Stimulated activated CD8-positive, alpha-beta memory T cell treated with anti-CD3 and anti-CD28 coated beads, Interleukin-7, amount 100 ng/mL, for 1 hour (primary cell): ENCODE measurements at places on chromosomes 11 and 22.

DNA sequence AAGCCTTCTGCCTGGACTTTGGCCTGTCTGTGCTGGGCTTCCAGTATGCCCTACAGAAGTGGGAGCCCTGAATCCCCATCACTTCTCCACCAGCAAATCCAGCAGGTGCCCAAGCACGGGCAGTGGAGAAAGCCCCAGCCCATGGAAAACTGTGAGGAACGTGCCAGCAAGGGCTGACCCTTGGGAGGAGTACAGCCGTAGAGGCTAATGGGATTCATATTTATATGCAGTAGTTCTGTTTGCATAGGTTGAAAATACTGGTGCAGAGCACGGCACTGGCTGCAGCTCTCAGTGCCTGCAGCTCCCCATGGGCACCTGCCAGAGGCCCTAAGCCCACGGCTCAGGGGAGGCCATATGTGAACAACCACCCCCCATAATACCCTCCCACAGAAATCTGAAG lies 10.1 kb downstream of the NAGA start:
- DNase-seq, result no peak

DNA sequence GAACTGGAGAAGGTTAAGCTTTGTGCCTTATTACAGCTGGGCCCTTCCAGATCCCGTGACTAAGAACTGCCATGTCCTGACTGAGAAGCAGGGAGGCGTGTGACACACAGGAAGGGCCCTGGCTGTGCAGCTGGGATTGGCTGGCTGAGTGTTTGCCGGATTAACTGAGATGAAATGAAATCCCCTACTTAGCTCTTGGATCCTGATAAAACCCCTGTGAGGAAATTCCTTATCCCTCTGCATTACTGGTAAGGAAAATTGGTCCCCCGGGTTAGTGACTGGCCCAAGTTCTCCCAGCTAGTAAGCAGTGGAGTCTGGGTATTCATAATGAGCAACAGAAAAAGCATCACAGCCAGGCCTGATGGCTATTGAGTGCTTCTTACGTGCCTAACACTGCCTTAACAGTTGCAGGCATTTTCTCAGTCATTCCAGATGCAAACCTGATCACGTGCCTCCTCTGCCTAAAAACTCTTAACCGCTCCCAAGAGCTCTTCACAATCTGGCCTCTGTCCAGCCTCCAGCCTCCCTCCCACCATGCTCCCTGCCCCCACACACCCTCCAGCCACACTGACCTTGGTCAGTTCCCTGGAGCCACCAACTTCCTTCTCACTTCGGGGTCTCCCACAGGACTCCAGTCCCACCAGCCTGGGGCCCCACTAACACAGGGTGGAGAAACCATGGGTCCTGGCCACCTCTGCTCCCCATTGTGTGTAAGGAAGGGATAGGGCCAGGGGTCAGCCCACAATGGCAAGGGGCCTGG lies 37.8 kb downstream of the ARRB1 start:
- DNase-seq, result no peak

- no peak for DNase-seq
These were observed 29.0 kb downstream of the MYH9 start for GRCh38 chr22:36358533-36359469.

DNA sequence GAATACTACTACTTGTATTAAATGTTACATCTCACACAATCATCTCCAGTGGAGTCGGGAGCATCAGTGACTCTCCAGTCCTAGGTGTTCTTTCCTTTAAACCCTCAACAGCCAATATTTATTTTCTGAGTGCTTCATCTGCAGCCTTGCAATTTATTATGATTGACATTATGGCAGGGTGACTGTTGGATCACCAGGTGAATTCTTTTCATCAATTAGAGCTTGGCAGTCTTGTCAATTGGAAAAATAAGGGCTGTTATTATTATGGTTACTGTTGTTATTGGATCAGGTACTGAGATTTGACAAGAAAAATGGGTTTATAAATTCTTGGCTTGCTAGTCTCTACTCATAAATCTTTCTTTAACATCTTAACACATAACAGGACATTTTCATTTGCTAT lies 27.5 kb upstream of the HTATIP2 start:
- no peak for DNase-seq

DNA sequence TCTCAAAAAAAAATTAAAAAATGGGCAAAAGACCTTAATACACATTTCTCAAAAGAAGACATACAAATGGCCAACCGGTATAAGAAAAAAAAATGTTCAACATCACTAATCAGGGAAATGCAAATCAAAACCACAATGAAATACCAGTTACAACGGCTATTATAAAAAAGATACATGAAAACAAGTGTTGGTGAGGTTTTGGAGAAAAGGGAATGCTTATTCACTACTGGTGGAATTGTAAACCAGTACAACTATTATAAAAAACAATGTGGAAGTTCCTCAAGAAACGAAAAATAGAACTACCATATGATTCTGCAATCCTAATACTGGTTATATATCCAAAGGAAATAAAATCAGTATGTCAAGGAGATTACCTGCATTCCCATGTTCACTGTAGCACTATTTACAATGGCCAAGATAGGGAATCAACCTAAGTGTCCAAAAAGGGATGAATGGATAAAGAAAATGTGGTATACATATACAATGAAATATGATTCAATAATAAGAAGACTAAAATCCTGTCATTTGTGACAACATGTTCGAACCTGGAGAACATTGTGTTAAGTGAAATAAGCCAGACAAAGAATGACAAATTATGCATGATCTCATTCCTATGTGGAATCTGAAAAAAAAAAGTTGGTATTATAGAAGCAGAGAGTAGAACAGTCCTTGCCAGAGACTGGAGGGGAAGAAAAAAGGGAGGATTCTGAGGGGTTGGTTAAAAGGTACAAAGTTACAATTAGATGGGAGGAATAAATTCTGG lies 256.9 kb upstream of the PITPNB start:
- DNase-seq, result no peak

DNA sequence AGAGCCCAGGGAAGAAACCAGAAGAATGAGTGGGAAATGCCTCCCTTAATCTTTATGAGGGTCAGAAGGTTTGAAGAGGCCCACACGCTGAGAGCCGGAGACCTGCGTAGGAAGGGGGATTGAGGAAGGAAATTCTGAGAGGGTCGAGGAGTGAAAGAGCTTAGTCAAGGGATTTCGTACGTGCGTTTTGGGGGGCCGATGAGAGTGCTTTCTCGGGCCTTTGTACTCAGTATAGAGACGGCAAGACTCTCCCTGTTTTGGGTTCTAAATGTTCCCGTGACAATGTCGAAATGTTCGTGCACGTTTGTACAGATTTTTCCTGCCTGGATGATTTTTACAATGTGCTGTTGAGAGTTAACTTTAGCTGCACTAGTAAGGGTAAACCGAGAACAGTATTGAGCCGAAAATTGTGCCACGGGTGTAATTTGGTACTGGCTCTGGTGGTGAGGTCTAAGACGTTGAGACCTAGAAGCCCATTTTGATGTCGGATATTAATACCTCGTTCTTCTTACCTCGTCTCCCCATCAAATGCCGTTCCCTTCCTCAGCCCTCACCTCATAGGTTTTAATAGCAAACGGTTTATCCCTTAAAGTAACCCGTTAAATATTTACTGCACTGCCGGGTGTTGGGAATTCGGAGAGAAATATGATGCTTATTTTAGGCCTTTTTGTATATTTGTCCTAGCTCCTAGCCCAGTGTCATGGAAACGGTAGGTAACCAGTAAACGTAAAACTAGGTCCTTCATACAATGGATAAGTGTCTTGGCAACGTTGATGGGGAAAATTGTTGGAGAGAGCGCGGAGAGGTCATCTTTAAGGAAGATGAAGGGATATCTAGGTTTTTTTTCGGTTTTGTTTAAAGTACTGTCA lies 734 bp downstream of the C11orf58 start:
- no peak for DNase-seq

DNA sequence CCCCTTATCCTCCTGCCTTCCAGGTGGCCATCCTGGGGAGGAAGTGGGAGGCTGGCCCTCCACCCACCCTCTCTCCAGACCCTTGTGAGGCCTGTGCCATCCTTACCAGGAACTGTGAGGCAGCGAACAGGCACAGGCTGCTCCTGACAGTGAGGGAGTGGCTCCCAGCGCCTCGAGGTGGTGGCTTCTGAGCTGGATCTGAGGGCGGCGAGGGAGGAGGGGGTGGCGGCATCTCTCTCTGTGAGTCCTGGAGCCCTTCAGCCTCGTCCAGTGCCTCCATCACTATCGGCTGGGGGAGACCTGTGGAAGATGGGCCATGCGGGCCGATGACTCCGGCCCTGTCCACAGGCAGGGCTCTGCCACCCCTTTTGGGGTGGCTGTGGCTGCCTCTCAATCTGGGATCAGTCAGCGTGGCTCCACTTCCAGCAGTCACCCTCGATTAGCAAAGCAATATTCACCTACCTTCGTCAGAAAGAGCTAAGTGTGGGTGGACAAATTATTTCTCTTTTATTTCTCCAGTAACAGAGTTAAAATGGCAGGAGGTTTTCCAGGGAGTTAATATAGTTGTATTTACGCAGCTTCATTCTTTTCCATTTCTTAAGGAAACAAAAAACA lies 18.0 kb upstream of the IGSF22 start:
- no peak for DNase-seq

- DNase-seq, result no peak
These were observed 1175.4 kb upstream of the TENM4 start for GRCh38 chr11:80616070-80616800.
